ENCODE measurements at places on chromosomes 3 and 15.

DNA sequence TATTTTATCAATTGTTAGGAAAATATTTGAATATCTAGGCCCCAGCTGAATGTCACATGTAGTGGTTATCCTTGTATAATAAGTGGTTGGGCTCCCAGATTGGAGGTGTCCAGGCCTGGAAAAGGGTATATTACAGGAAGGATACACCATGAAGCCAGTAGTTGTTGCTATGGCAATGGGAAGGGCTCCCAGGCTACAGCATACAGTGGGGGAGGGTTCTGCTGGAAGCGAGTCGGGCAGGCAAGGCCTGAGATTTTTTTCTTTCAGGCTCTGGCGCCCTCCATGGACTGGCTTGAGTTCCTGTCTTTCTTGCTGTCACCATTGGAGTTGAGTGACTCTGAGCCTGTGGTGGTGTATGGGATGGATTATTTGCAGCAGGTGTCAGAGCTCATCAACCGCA, 8.9 kb downstream of the ECE2 start:
- DNase-seq, result no peak

DNA sequence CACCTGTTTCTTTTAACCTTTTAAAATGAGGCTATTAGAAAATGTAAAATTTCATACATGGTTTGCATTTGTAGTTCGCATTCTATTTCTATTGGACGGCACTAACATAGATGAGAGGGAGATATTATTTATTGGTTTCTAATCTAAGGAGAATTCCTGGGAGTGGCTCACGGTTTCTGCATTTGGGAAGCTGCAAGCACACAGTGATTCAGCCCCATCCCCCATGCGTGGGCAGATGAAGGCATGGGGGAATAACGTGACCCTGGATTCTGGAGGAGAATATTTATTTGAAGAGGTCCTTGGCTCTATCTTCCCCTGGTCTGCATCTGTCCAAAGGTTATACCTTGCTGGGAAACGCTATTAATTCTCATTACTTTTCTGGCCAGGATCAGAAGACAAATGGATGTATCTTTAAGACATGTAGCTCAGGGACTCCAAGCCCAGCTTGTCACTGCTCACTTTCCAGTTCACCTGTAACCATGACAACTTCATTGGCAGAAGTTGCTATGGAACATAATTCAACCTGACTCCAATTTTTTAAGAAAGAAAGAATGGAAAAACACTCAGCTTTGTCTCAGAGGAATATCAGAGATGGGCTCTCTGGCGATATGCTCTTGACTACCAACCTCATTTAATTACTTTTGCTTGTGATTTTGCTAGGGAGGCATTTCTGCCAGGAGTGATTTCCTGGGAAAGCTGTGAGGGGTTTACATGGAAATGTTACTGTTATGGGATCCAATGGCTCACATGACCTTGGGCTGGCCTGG, 27.2 kb upstream of the POMGNT2 start:
- DNase-seq, result no peak

GRCh38 chr3:57169108-57169507, 4.0 kb upstream of the IL17RD start:
- DNase-seq, result no peak

GRCh38 chr3:112482675-112483074, 16.6 kb downstream of the BTLA start:
- DNase-seq, result no peak

DNA sequence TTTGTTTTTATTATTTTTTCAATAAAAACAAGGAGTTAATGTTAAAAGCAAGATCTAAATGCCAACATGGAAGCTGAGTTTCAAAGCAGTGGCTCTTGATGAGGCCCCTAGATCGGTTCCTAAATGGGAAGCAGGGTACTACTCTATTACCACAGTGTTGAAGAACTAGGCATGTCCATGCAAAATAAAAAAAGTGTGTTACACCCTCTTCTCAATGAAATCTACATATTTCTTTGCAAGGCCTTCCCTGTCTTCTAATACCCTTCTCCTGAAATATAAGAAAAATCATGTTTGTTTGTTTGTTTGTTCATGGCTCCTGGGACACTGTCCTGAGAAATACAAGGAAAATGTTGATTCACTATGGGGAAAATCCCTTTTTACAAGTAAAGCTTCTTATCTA, 12.2 kb upstream of the SLC25A36 start:
- no peak for DNase-seq

DNA sequence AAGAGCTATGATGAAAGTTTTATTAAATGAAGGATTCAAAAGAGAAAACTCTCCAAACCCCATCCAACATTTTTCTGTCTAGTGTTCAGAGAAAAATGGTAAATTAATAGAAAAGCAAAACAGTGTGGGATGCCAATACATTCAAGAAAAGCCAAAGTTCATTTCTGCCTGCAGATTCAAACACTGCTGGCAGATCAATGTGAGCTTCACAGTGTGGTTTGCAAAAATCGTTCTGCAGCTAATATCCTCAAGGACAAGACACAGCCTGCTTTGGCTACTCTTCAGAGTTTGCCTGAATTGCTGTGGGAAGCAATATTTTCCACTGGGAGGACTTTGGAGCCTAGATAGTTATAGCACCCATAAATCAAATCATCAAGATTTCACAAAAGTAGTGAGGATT, 619.9 kb upstream of the SUCLG2 start:
- DNase-seq, result no peak

- DNase-seq, result no peak
Measured at GRCh38 chr3:156770699-156771414, 55.3 kb upstream of the LEKR1 start.

DNA sequence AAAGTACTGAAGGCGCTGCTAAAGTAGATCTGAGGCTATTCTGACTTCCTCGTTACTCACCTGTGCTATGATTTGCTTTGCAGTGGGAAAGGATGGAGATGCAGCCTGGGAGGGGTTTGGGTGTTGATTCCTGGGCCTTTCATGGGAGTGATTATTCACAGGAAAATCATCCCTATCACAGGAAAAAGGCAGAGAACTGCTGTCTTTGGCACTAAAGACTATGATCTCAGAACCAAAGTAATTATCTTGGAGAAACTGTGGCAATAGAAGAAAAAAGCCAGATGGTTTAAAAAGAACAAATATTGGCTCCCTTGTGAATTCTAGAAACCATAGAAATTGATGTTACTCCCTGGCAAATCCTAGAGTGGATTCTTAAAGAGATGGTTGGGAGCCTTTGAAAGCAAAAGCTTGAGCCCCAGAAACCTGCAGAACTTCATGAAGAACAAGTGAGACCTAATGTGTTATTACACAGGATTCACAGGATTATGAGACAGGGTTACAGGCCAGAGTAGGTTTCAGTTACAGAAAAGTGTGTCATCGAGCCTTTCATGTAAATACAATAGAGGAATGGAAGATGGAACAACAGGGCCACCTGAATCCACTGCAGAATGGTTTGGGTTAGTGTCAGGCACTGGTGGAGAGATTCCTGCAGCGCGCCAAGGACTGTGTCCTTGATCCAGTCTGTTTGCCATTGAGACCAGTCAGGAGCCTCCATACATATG, 85.7 kb downstream of the OXNAD1 start:
- DNase-seq, result no peak

DNA sequence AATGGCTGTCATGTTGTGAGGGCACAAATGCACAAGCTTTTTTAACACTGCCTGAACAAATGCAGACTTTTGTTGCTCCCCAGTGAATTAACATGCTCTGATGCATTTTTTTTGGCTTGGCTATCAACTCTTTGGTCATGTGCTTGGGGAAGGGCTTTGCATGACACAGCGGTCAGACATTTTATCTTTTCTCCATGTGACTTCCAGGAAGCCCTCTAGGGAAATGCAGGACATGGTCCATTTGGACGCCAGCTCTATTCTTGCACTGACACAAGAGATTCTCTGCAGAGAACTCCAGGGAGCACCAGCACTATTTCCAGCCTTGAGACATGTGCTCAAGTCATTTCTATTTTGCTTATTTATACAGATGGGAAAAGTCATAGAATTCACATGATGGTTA, 46.2 kb downstream of the NEK11 start:
- no peak for DNase-seq

- no peak for DNase-seq
Measured at GRCh38 chr15:75782926-75783325, 60.3 kb upstream of the UBE2Q2 start.

DNA sequence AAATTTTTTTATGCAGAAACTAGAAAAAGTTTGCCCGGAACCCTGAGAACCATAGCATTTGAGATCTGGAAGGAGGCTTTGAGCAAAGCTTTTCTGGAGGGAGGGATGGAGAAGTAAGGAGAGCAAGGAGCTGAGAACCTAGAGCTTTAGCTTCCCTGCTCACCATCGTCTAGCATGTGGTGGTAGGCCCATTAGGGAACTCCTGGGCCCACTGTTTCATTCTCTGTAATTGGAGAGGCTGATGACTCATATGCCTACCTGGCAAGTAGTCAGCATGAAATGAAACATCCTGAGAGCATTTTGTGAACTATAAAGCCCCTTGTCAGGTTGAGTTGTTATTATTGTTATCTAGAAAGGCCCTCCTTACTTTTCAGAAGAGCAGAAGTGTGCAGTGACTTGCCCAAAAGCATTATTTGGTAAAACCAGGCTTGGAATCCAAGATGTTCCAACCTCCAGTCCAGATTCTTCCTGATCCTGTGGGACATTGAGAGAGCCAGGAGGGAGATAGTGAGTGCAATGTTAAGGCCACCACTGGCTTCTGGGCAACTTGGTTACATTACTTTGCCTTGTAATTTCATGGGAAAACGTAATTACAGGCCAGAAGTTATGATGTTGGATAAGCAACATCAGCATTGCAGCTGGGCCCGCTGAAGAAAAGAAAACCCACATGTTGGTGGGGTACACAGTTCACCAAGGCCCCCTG, 104.5 kb upstream of the BFSP2 start:
- no peak for DNase-seq

DNA sequence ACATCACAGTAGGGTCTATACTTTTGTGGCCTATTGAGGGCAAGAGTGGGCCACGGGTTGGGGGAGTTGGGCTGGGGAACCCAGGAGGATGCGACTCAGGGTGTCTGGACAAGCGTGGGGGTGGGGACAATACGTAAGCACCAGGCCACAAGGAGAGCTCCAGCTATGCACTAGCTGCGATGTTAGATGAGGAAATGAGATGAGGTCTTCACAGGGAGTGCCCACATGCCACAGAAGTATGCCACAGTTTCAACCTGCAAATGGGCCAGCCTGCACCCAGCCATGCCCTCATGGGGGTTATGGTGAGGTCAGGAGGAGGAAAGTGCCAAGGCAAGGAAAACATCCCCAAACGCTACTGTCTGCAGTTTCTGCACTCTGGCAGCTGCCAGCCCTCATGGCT, 30.5 kb downstream of the CACNA2D2 start:
- DNase-seq, result no peak

- DNase-seq, result no peak
Measured at GRCh38 chr3:106542101-106542769, 673.4 kb upstream of the CBLB start.

DNA sequence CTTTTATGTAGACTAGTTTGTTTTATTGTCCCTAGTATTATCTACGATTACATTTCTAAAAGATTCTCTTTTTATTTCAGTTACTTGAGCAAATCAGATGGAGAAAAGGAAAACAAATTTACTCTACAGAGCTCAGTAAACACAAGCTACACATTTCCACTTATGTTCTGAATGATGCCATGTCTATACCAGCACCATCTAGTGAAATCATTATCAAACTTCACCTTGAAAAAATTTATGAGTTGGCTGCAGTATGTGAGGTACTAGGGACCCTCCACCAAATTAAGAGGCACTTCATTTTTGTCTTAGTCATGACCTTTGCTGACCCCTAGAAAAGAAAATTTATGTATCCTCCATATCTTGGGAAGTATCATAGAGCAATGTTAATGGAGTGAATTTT, 827.4 kb downstream of the SI start:
- DNase-seq, result no peak

- no peak for DNase-seq
Measured at GRCh38 chr15:60555806-60556205, 76.9 kb upstream of the ICE2 start.

DNA sequence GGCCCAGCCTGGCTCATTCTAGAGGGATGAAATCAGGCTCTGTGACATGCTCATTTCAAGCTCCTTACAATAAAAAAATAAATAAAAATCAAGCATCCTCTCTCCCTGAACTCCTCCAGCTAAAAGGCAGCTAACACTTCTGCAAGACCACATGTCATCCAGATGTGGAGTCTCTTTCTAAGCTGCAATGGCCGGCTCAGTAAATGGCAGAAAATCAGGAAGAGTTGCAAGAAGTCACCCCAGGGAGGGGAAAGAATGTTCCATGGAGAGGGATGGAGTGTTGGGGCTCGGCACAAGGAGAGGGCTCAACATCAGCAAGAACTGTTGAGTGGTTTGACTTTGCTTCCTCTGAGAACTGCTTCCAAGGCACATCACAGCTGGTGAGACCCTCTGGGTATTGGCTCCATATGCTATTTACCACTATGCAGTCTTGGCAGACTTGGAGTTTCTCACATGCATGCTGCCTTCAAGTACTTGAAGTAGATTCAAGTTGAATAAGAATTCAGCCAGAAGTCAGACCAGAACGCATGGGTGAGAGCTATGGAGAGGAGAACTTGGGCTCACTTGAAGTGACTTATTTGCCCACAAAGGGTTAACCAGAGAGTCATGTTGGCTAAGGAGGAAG, 689.0 kb downstream of the NTRK3 start:
- DNase-seq, result no peak

DNA sequence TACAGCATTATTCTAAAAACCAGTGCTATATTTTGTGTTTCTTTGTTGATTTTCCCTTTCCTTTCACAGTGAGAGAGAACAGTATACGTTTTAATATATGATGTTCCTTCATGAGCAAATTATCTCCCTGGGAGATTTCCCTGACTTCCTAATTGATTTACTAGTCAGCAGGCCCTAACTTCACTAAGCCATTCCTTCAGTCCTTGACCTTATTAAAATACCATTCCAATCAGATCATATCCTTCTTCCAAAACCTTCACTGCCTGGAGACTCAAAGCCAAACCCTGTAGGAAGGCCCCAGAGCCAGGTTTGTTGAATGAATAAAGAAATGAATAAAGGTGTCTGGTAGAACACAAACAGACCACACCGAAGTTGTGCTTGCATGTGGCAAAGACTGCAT, 43.8 kb upstream of the ARHGEF3 start:
- no peak for DNase-seq

All from stimulated activated CD4-positive, alpha-beta T cell treated with anti-CD3 and anti-CD28 coated beads, Interleukin-15, amount 100 ng/mL, for 48 hours (primary cell).